ENCODE measurements at places on chromosomes 7 and 10. TPM values are rescaled to one million over a fixed set of nuclear protein-coding genes. Genes with fewer than 3 reads are reported as not detected.

ZCCHC24 gene
- total RNA-seq: 4.0 TPM

CYREN gene
- total RNA-seq: 24.8 TPM

OR2A1 gene
- not detected for total RNA-seq

VAX1 gene
- total RNA-seq: not detected

SUN1 gene
- 86.3 TPM for total RNA-seq

SYNPO2L gene
- 0.10 TPM for total RNA-seq

MMP21 gene
- total RNA-seq: 0.21 TPM

RPEL1 gene
- not detected for total RNA-seq

MMD2 gene
- not detected for total RNA-seq

ZNF365 gene
- 1.5 TPM for total RNA-seq

PUS7 gene
- total RNA-seq: 6.3 TPM

ITIH2 gene
- total RNA-seq: not detected

NMT2 gene
- total RNA-seq: 17.1 TPM

ATRNL1 gene
- total RNA-seq: 0.21 TPM

AKR1E2 gene
- 19.3 TPM for total RNA-seq

CNTNAP2 gene
- total RNA-seq: 1.0 TPM

ANKRD1 gene
- total RNA-seq: not detected

OR2F1 gene
- under 0.01 TPM for total RNA-seq

GIMAP4 gene
- 47.9 TPM for total RNA-seq

BICC1 gene
- 0.21 TPM for total RNA-seq

NPSR1 gene
- not detected for total RNA-seq

PTF1A gene
- not detected for total RNA-seq

CPA2 gene
- total RNA-seq: not detected

IRF5 gene
- total RNA-seq: 26.7 TPM

FEZF1 gene
- not detected for total RNA-seq

LRRC18 gene
- not detected for total RNA-seq

PAX4 gene
- total RNA-seq: not detected

FBXO24 gene
- 0.21 TPM for total RNA-seq

INMT gene
- total RNA-seq: 0.52 TPM

CALCR gene
- not detected for total RNA-seq

COL1A2 gene
- total RNA-seq: 0.52 TPM

MYO3A gene
- 0.10 TPM for total RNA-seq
